Fibroblast of pulmonary artery (primary cell): ENCODE measurements at places on chromosomes 3 and 15.
A peak's percentile ranks its signal among the peaks of the same experiment; 100 is the strongest.

- DNase-seq, result no peak
These were observed 41.0 kb downstream of the RAB11A start for GRCh38 chr15:65910341-65910740.

- DNase-seq, result no peak
These were observed 29.0 kb downstream of the RAB27A start for GRCh38 chr15:55260562-55261131.

DNA sequence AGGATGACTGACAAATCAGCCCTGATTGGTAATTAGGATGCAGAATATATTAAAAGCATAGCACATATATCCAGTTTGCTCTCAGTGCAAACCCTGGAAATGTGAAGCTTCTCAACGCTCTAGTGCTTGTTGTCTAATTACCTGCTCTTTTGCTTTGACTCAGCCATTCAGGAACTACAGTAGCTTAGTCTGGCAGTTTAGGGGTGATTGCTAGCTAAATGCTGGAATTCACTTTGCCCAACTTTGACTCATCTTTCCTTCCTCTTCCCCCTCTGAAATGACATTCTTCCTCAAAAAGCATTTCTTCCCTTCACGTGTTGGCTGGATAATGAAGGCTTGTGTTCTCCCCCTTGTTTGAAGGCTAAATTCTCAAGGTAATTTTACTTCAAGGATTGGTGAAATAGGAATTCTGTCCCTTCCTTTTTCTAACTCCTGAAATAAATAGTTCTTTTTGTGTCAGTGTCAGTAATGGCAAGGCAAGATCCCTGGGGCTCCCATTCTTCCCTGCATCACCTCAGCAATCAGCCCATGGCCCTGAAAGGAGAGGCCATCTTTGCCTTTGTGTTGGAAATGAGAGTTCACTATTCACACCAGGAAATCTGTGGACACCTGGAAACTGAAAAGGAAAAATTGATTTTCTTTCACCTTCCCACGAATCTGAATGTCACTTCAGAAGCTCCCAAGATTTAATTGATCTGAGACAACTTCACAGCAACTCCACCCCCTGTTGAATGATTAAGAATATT is 103.6 kb downstream of the ECT2 start:
- DNase-seq, result no peak

GRCh38 chr3:14948609-14949038 is 1.2 kb downstream of the NR2C2 start:
- DNase-seq, result peak; percentile 14

DNA sequence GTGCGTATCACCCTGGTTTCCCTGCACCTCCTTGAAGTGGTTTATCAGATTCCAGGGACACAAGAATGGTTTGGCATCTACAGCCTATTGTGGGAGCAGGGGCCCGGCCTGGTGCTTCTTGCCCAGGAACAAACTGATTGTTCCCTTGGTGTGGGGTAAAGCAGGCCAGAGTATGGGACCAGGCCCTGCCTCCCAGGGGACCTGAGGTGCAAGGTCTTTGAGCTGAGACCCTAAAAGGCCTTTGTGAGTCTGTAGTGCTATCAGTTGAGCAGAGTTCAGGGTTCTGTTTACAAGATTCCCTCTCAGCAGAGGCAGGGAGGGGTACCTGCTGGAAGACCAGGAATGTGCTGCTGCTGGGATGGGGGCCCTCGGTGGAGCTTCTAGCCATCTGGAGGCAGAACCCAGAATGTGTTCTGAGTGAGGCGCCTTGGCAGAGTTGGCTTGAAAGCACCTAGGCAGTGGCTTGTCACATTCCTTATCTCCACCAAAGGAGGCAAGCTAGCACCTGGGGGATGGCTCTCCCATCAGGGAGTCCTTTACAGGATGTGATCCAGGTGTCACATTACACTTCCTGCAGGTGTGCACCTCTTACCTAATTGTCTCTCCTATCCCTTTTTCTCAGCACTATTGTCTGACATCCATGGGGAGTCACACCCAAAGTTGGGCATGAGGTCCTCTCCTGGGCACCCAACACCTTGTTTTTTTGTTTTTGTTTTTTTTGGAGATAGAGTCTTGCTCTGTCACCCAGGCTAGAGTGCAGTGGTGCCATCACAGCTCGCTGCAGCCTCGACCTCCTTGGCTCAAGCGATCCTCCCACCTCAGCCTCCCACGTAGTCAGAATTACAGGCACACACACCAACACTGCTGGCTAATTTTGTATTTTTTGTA is 13.1 kb downstream of the FLNB start:
- DNase-seq, result no peak

- no peak for DNase-seq
These were observed 21.8 kb upstream of the KCNMB2 start for GRCh38 chr3:178514401-178514800.
